ENCODE measurements at places on chromosomes 7 and 10.

GRCh38 chr7:148871551-148871950 lies 12.5 kb downstream of the EZH2 start:
- H3K4me3 ChIP-seq, result no peak overlapping the region
- no peaks in the 10 kb centered on the region for H3K4me1 ChIP-seq
- no peaks in the 10 kb centered on the region for H3K27me3 ChIP-seq
- no peak for DNase-seq
- H3K36me3 ChIP-seq, result no peaks in the 10 kb centered on the region
- no peak overlapping the region for H3K27ac ChIP-seq

DNA sequence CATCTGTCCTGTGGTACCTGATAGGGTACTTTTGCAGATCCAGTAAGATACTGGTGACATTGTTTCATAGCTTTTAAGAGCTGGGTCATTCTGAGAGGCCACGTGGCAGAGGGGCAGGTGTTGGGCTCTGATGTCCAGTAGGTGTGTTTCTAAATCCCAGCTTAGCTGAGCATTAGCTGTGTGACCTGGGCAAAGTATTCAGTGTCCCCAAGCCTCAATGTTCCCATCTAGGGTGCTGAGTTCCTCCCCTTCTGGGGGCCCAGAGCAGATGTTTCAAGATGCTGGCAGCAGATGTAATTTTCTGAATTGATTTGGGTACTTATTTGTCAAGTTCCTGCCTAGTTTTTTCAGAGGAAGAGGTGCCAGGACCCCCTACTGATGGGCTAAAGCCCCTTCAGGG lies 52.9 kb downstream of the NEURL1 start:
- DNase-seq, result no peak
- peaks cover 21% of the 10 kb centered on the region for H3K27me3 ChIP-seq
- H3K36me3 ChIP-seq, result no peaks in the 10 kb centered on the region
- no peak overlapping the region for H3K27ac ChIP-seq
- H3K4me1 ChIP-seq, result peaks cover 8% of the 10 kb centered on the region

- no peaks in the 10 kb centered on the region for H3K36me3 ChIP-seq
- H3K27me3 ChIP-seq, result no peaks in the 10 kb centered on the region
- H3K4me1 ChIP-seq, result peaks cover 9% of the 10 kb centered on the region
- DNase-seq, result no peak
Measured at GRCh38 chr7:148967602-148968001, 60.7 kb downstream of the PDIA4 start.

- no peaks in the 10 kb centered on the region for H3K27me3 ChIP-seq
- no peak overlapping the region for H3K27ac ChIP-seq
- no peak overlapping the region for H3K4me3 ChIP-seq
- no peak for DNase-seq
- H3K36me3 ChIP-seq, result peaks cover 18% of the 10 kb centered on the region
Measured at GRCh38 chr7:75889826-75890225, 11.0 kb downstream of the RHBDD2 start.

DNA sequence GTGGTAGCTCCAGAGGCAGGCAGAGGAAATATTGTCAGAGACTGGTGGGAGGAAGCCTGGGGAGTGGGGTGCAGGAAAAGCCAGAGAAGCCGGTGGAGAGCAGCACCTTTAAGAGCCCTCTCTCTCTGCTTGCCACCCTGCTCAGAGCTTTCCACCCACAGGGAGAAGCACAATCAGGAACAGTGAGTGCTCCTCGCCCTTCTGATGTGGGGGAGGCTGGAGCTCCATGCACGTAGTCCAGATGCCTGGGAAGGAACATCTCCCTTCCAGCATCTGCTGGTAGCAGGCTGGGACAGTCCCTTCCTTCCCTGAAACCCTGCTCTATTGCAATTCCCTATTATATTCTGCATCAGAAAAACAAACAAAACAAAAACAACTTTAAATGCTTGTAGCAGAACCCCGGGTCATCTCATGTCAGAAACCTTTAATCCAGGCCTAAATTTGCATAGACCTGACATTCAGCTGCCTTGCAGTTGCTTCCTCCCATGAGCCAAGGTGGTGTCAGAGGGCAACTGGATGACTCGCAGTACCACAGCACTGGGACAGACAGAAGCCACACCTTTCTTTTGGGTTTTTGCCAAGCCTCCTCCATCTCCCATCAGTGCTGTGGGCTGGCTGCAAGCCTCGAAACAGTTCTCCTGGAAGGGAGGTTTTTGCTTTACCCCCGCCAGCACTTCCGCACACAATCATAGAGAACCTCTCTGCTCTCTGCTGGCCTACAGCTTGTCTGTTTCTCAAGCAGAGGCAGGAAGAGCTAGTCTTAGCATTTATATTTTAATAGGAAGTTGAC lies 13.1 kb downstream of the AVPI1 start:
- no peaks in the 10 kb centered on the region for H3K4me1 ChIP-seq
- H3K27ac ChIP-seq, result no peak overlapping the region
- no peak overlapping the region for H3K4me3 ChIP-seq
- peaks cover 52% of the 10 kb centered on the region for H3K36me3 ChIP-seq

DNA sequence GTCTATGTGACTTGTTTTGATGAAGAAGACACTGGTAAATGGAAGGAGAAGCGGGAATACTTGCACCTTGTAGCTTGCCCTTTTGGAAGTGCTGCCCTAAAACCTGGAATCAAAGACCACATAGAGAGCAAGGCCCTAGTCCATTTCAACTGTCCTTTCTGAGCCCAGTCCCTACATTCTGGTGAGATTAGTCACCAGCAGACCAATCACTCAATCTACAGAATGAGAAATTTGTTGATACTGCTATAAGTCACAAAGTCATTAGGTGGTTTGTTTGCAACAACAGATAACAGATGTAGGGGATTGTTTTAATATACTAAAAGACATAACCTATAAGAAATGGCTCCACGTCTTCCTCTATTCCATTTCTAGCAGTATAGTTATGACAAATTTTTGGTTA lies 33.6 kb downstream of the WASL start:
- no peak overlapping the region for H3K4me3 ChIP-seq
- no peaks in the 10 kb centered on the region for H3K36me3 ChIP-seq
- peaks cover 9% of the 10 kb centered on the region for H3K4me1 ChIP-seq
- no peak overlapping the region for H3K27ac ChIP-seq
- H3K27me3 ChIP-seq, result no peaks in the 10 kb centered on the region
- no peak for DNase-seq

GRCh38 chr10:15361131-15361530 lies 10.0 kb downstream of the FAM171A1 start:
- no peak for DNase-seq
- no peaks in the 10 kb centered on the region for H3K27me3 ChIP-seq
- no peaks in the 10 kb centered on the region for H3K36me3 ChIP-seq
- H3K4me3 ChIP-seq, result no peak overlapping the region
- H3K27ac ChIP-seq, result no peak overlapping the region
- H3K4me1 ChIP-seq, result no peaks in the 10 kb centered on the region

DNA sequence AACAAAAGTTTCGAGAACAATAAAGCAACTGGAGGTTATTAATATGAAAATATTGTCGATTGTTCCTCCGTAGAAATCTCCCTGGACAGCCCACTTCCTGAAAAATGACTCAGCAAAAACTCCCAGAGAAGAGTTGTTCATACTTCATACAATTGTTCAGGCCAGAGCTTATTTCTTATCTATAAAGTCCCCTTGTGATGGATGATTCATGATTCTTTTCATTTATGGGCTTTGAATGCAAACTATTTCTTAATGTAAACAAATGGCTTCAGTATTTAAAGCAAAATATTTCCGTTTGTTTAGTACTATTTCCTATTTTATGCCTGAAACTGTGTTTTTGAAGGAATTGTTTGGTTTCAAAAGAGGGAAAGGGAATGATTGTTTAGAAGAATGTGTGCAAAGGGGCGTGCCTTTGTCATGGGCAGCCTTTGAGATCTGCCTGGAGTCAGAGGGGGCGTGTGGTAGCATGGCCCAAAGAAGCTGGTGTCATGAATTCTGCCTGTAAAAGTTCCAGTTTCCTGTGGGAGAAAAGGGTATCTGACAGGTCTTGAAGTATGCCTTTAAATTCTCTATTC lies 26.2 kb upstream of the EXOC6 start:
- H3K4me3 ChIP-seq, result peak overlapping the region; percentile 25
- peaks cover 12% of the 10 kb centered on the region for H3K4me1 ChIP-seq
- H3K27ac ChIP-seq, result peak overlapping the region; percentile 87
- no peaks in the 10 kb centered on the region for H3K36me3 ChIP-seq
- peak; percentile 21 for DNase-seq

GRCh38 chr7:3575753-3576531 lies 274.9 kb downstream of the SDK1 start:
- DNase-seq, result no peak
- H3K4me3 ChIP-seq, result no peak overlapping the region
- H3K36me3 ChIP-seq, result no peaks in the 10 kb centered on the region
- no peak overlapping the region for H3K27ac ChIP-seq

DNA sequence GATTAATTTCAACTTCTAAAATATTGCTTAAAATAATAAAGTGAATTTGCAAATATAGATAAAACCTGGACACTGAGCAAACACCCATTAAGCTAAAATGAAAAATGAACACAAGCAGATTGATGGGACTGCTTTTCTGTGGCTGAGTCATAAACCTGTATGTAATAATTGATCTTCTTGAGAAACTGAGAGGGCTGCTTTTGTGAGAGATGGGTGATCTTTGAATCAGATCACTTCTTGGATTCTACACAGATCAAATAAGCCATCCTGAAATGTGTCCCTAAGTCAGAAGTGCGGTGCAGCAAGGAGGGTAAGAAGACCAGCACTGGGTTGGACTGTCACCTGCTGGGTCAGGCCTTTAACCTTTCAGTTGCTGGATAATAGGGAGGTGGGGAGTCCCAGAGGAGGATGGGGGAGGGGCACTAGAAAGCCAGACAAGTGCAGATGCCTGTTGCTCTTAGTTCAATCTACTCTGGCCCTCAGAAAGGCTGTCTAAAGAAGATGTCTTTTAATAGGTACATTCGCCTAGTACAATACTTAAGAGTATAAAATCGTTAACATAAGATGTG lies 178.2 kb upstream of the NAMPT start:
- no peak overlapping the region for H3K4me3 ChIP-seq
- H3K36me3 ChIP-seq, result no peaks in the 10 kb centered on the region
- no peak overlapping the region for H3K27ac ChIP-seq

DNA sequence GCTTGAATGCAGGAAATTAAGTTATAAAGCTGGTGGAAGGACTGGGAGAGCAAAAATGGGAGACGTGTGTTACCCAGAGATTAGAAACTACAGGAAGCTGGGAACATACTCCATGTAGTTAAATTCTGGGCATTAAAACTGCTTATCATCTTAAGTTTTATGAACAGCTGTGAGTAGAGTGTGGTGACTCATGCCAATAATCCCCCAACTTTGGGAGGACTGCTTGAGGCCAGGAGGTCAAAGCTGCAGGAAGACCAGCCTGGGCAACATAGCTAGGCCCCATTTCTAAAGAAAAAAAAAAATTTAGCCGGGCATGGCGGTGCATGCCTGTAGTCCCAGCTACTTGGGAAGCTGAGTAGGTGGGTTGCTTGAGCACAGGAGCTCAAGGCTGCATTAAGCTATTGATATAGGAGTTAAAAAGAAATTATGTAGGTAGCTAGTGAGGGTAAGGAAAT lies 56.2 kb upstream of the SEPHS1 start:
- DNase-seq, result no peak
- H3K4me1 ChIP-seq, result peaks cover 2% of the 10 kb centered on the region
- H3K27ac ChIP-seq, result no peak overlapping the region
- H3K36me3 ChIP-seq, result no peaks in the 10 kb centered on the region

- H3K4me3 ChIP-seq, result no peak overlapping the region
- no peaks in the 10 kb centered on the region for H3K27me3 ChIP-seq
- H3K4me1 ChIP-seq, result no peaks in the 10 kb centered on the region
- no peaks in the 10 kb centered on the region for H3K36me3 ChIP-seq
- DNase-seq, result no peak
Measured at GRCh38 chr7:78489476-78490240, 691.1 kb downstream of the PHTF2 start.

- H3K4me1 ChIP-seq, result no peaks in the 10 kb centered on the region
- DNase-seq, result no peak
- no peaks in the 10 kb centered on the region for H3K36me3 ChIP-seq
- H3K27me3 ChIP-seq, result peaks cover 6% of the 10 kb centered on the region
Measured at GRCh38 chr7:70512761-70513160, 619.2 kb upstream of the GALNT17 start.

DNA sequence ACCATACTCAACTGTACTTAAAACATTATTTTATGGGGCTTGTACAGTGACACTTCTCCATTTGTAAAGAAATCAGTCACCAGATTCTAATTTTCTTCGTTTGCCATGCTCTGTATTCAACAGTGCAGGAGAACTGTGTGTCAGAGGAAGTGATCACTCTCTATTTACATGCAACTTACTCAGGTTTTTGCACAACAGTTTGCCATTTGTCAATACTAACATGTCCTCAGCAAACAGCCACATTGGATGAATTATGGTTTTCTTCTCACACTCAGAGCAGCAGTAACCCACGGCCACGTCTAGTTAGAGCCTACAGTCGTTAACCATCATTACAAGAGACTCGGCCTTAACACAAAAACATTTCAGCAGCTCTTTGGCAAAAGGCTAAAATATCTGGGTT lies 69.2 kb upstream of the SP4 start:
- H3K36me3 ChIP-seq, result no peaks in the 10 kb centered on the region
- H3K4me3 ChIP-seq, result no peak overlapping the region
- no peak overlapping the region for H3K27ac ChIP-seq
- H3K4me1 ChIP-seq, result no peaks in the 10 kb centered on the region
- H3K27me3 ChIP-seq, result no peaks in the 10 kb centered on the region
- no peak for DNase-seq

DNA sequence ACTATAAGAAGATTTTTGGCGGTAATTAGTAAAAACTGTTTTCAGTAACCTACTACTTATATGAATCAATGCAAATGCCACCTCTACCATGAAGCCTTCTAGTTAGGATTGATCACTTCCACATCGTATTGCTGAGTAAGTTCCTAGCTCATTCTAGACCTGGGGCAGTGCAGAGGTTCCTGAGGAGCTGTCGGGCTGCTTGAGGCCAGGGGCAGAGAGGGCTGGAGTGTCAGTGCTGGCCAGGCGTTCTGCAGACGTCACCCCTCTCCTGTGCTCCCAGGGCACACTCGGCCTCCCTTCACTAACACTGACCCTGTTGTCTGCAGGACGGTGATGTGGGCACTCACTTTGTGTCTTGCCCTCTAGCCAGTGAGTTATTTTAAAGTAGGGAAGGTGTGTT lies 275.7 kb downstream of the CELF2 start:
- no peak overlapping the region for H3K27ac ChIP-seq
- DNase-seq, result no peak
- no peaks in the 10 kb centered on the region for H3K27me3 ChIP-seq

DNA sequence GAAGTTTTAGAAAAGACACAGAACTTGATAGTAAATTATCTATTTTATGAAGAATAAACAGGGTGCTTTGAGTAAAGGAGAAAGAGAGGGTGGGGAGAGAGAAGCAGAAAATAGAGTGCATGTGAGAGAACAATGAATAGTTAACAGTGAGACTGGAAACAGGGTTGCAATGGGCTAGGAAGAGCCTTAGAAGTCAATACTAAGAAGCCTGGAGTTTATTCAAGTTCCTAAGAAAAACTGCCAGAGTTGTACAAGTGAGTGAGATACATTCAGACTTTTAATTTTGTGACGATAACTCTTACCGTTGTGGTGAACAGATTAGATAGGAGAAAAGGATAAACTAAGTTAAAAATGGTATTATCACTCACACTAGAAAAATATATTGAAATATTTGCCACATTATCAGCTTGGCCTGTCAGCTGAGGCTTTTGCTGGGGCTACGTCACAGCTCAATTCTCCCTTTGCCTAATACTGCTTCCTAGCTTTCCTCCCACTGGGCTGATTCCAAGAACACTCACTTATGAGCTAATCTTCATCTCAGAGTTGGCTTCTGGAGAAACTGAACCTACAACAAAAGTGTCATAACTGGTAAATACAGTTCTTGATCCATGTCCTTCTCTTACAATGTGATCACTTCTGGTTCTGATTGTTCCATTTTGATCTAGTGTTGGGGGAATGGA lies 92.7 kb downstream of the SEMA3D start:
- no peak overlapping the region for H3K4me3 ChIP-seq
- no peaks in the 10 kb centered on the region for H3K36me3 ChIP-seq
- no peak overlapping the region for H3K27ac ChIP-seq
- no peaks in the 10 kb centered on the region for H3K27me3 ChIP-seq
- no peaks in the 10 kb centered on the region for H3K4me1 ChIP-seq
